ENCODE measurements at places on chromosomes 13 and 19.

- no peak for DNase-seq
Observed at GRCh38 chr13:80931766-80932165, 590.8 kb upstream of the SPRY2 start.

DNA sequence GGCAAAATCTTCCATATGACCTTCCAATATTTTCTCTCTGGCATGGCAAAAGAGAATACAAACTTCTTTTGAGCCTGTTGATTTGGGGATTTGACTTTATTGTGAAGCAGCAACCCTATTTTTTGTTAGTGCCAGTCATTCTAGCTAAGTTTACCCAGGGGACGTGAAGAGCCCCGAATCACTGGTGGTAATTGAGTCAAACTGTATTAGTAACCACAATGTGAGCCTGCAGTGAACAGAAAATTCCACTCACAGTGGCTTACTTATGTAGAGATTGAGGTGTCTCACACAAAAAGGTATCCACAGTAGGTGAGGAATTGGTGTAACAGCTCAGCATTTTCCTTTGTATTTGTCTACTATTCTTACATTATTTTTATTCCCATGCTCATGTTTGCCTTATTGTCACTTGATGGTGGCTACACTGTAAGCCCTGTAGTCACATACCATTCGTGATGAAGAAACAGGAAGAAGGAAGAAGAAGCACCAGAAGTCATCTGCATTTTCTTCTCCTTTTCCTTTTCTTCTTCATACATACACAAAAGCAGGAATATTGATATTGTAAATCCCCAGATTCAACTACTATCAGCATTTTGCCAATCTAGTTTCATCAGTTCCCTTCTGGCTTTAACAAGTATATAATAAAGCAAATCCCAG lies 33.3 kb upstream of the MYCBP2 start:
- DNase-seq, result no peak

DNA sequence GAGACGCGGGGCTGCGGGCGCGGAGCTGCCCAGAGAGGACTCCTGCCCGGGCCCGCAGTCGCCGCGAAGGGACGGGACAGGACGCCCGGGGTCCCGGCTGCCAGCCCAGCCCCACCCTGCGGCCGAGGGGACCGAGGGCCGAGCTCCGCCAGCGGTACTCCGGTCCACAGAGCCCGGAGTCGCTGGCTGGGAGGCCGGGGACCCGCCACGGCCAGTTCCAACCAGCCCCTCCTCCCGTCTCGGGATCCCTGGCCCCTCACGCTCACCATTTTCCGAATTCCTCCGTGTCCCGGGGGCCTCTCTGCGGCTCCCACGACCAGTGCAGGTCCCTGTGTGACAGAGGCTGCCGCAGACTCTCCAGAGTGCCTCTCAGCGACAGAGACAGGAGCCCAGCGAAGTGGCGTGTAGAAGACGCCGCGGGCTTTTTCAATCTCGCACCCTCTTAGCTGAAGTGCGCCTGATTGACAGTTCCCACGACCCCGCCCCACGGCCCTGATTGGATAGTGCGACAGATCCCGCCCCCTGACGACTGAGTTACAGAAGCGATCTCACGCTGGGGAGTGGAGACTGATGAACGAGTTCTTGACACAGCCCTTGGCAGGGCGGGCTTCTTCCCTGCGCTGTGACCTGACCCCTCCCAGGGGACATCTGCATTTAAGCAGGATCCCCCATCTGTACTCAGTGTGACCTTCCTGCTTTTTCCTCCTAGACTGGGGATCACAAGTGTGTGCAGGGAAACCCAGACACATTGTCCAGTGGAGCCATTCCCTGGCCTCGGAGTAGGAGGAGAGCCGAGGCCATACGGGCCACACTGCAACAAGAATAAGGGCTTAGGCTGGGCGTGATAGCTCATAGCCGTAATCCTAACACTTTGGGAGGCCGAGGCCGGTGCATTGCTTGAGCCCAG lies 44.0 kb downstream of the ZNF823 start:
- peak; percentile 94 for DNase-seq

GRCh38 chr13:77555246-77555645 lies 19.7 kb downstream of the SCEL start:
- no peak for DNase-seq

GRCh38 chr19:36128392-36128736 lies 11.5 kb upstream of the CAPNS1 start:
- no peak for DNase-seq

- DNase-seq, result peak; percentile 46
Observed at GRCh38 chr13:38685974-38686576, 802 bp upstream of the FREM2 start.

DNA sequence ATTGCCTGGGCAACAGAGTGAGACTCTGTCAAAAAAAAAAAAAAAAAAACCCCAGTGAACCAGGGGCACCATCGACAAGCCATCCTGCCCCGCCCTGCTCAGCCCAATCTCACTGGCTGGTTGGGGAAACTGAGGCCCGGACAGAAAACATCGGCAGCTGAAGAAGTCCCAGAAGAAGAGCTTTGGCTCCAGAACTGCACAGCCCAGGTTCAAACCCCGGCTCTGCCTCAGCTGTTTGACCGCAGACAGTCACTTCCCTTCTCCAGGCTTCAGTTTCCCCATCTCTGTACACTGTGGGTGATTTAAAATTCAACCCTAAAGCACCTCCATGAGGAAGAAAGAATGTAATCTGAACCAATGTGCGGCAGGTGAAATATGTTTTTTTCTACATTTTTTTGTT lies 9.4 kb upstream of the SEMA6B start:
- no peak for DNase-seq

DNA sequence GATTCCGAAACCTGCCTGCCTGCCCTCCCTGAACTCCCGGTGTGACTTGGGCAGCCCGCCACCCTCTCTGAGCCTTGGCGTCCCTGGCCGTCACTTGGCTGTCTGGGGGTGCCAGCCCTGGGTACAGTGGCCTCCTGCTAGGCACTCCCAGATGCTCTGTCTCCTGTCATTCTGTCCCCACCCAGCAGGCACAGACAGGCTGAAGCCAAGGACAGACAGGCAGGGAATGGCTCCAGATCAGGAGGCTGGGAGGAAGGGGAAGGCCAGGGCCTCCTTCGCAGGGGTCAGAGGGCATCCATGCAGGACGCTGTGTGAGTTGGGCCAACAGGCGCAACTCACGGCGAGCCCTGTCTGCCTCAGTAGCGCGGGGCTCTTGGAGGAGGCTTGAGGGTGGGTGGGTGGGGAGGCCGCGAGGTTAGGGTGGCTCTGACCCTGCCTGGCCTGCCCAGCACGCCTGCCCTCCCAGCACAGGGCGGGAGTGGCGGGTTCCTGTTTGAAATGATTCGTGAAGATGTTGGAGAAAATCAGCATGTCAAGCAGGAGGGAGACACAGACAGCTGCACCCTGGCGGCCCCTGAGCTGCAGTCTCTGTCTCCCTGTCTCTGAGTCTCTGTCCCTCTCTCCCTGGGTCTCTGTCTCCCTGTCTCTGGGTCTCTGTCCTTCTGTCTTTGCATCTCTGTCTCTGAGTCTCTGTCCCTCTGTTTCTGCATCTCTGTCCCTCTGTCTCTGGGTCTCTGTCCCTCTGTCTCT lies 19.7 kb downstream of the KLHL26 start:
- DNase-seq, result no peak

GRCh38 chr13:26910754-26911465 lies 150.3 kb upstream of the GPR12 start:
- no peak for DNase-seq

GRCh38 chr13:81048026-81048461 lies 707.1 kb upstream of the SPRY2 start:
- no peak for DNase-seq

DNA sequence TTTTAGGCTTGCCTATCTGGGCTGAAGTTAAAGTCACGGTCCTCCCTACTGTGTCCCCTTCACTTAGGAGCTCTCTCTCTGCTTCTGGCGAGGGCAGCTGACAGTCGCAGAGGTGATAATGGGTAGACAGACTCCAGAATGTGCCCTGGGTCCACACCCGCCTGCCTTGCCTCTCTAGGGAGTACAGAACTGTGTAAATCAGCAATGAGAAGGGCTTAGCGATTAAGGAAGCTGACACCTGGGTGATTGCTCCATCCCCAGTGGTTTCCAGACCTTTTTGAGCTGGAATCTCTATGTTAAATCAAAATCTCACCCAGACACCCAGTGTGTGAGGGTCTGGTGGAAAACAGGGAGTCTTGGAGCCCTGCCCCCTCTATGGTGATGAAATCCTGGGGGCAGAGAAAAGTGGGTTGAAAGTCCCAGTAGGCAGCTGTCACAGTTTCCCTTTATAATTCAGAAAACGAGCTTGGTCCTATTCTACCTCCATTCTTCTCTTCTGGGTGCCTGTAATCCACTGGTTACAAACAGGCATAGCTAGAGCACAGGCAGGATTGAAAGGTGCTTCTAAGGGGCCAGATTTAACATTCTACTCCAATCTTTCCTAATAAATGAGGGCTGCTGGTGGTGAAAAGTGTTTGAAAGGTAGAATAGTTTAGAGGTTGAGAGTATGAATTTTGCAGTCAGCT lies 46.9 kb downstream of the OLFM4 start:
- DNase-seq, result no peak

GRCh38 chr19:47228937-47229675 lies 1.9 kb downstream of the BBC3 start:
- no peak for DNase-seq

DNA sequence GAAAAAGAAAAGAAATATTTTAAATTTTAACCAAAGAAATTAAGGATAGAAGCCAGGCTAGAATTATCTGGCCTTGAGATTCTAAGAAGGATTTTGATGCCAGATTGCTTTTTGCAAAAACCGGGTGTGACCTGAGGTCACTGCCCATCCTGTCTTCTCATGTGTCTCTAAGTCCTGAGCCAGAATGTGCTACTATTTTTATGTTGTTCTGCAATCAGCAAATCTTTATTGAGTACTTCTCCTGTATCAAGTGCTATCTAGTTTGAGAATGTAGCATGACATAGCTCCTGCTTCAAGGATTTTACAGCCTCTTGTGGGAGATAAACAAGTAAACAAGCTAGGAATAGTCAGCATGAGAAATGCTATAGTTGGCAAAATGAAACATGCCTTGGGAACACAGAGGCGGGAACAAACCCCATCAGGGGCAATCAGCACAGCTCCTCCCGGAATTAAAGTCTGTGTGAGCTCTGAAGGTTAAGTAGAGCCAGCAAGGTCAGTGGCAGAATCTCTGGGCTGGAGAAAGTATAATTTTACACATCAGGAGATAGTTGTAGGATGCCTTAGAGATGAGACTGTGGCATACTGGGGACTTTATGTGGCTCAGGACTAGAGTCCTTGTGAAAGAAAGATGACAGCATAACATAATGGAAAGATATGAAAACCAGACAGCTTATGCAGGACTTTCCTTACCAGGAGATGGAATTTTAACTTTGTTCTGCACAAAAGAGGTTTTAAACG lies 899.5 kb upstream of the SLC10A2 start:
- DNase-seq, result no peak

DNA sequence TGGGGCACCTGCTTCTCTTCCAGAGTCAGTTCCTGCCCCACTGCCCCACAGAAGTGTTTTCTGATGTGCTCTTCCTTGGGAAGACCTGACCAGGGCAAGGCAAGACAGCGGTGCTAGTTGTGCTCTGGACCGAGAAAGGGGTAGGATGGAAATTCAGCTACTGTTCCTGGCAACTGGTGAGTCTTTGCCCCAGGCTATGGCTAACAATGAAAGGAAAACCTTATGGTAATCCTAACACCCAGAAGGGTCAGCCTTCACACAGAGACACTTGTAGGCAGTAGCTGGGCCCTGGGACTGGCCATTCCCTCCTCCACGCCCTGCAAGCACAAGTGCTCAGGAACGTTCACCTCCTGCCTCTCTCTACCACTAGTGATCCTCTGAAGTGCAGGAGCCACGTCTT lies 9.6 kb upstream of the CYSLTR2 start:
- no peak for DNase-seq

DNA sequence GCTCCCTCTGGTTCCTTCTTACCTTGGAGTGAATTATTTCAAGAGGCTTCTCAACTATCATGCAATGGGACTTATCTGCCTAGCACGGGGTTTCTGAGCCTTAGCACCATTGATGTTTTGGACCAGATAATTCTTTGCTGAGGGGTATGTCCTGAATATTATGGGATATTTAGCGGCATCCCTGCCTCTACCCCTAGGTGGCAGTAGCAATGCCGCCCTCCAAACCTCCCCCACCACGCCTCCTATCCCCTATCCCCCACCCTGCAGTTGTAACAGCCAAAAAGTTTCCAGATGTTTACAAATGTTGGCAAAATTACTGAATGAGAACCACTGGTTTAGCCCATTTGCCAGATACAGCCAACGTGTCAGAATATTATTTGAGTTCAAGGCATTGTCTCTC lies 125.5 kb downstream of the POSTN start:
- DNase-seq, result no peak

DNA sequence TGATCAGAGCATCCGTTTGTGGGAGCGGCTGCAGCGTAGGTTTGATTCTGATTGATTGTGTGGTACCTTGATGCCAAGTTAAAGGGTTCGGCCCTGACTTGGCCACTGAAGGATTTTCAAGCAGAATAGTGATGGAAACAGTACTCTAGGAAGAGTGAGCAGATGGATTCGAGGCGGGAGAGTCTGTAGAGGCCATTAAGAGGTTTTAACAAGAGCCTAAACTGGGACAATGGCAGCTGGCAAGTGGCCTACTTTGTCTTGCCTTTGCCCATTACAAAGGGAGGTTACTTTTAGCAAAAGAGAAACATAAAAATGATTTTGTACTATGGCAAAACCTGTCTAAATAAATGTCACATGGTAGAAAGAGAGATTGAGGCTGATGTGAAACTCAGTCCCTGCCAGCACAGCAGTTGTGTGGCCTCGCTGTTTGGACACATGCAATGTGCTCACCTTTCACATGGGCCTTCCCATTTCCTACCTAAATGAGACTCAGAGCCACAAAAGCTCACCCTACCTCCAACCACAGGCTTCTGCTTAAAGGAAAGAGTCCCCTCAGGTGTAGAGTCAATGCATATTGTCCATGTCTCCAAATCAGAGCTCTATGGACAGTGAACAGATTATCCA lies 62.4 kb upstream of the RAP2A start:
- DNase-seq, result no peak

DNA sequence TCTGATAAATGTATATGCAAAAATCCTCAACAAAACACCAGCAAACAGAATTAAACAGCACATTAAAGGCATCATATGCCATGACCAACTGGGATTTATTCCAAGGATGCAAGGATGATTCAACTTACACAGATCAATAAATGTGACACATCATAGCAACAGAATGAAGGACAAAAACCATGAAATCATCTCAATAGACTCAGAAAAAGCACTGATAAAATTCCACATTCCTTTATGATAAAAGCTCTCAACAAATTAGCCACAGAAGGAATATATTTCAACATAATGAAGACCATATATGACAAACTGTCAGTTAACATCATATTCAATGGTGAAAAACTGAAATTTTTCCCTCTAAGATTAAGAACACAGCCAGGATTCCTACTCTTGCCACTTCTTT lies 691.6 kb downstream of the DIAPH3 start:
- DNase-seq, result no peak

GRCh38 chr13:71591374-71591773 lies 275.6 kb downstream of the DACH1 start:
- DNase-seq, result no peak

- peak; percentile 38 for DNase-seq
Observed at GRCh38 chr13:33015791-33016323, 366 bp upstream of the KL start.

DNA sequence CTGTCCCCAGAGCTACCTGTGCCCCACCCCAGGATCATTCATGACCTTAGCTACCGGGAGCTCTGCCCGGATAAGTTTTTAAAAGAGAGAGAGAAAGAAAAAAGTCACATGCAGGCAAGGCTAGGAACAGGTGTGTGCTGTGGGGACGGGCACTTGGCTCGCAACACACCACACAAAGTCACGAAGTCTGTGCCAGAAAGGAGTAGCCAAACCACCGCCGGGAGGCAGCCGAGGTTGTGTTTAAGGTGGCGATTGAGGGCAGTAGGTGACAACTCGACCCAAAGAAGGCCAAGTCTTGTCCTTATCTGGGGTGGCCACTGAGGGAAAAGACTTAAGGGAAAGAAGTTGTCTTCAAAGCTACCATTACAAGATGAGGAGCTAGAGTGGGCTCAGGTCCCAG lies 4.6 kb upstream of the TSHZ3 start:
- no peak for DNase-seq
